ENCODE measurements at places on chromosomes 7 and 10.

DNA sequence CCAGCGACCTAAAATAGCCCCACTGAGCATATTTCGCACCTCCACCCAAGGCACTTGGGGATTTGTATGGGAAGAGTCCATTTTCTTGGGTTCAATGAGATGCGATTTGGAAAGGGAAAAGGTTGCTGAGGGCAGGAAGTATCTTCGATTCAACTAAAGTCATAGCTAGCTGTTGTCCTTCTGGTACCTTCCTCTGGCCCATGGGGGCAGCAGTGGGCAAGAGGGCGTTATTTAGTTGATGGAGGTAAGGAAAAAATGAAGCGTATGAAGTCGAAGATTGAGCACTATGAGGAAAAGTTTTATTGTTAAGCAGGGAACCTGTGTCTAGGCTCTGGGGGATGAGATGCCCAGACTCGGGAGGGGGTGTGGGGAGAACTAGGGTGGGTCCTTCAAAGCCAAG, 135.4 kb downstream of the EVX1 start:
- DNase-seq = no peak

GRCh38 chr7:28686418-28686800, 271.7 kb downstream of the TRIL start:
- DNase-seq = peak; percentile 77

GRCh38 chr10:109966961-109967738, 40.6 kb upstream of the ADD3 start:
- peak; percentile 64 for DNase-seq

DNA sequence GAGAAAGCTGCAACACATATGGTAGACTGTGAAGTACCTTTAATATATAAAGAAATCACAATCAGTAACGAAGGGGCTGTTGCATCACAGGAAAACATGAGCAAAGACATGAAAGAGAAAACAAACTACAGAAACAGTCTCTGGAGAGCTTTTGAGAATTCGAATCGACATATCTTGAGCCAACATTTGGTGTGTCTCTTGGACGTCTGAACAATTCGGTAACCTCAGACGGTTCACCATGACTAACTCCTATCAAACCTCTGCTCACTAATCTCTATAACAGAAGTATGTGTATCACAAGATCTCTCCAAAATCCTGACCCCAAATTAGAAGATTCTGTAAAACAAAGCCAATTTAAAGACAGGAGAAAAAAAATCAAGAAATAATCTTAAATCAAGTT, 262.0 kb upstream of the YAE1 start:
- peak; percentile 27 for DNase-seq

DNA sequence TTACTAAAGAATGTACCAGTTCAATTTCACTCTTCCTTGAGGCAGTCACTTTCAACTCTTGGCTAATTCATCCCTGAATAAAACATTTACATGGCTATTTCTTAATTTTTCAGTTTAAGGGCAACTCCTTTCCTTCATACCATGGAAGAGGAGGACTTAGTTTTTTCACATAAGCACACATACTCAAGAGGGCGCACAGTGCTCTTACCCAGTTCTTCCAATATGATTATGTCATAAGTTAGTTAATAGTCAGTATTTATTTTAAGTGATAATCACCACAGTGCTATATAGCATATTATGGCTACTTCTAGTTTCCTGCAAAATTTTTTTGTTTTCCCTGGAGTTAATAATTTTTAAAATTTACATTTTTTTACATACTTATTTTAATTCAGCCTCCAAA, 58.6 kb downstream of the SND1 start:
- no peak for DNase-seq

DNA sequence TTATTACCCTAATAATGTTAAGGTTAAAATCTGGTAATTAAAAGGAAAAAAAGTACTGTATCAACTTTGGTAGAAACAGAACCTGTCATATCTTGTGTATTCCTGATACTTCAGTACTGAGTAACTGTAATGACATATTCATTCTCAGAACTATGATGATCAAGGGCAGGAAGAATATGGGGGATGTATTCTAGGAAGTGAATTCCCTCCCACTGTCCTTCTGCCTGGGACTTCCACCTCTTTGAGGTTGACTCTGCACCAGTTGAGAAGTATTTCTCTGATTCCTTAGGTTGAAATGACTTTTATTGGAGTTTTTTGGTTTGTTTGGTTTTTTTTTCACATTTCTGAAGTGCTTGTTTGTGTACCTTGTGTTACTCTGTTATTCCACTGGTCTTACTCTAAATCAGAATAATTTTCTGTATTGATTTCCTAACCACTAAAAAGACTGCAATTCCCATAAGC, 36.9 kb downstream of the WASL start:
- no peak for DNase-seq

DNA sequence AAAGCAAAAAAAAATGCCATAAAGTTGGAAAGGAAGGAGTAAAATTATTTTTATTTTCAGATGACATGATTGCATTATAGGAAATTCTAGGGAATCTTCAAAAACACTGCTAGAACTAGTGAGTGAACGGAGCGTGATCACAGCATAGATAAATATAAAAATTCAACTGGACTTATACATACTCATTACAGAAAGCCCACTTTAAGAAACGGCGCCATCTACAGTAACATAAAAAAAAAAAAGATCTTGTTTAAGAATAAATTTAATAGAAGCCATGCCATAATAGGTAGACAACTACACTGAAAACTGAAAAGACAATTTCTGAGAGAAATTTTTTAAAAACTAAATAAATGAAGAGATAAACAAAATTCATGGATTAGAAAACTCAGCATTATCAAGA, 623.1 kb upstream of the MGMT start:
- peak; percentile 27 for DNase-seq

DNA sequence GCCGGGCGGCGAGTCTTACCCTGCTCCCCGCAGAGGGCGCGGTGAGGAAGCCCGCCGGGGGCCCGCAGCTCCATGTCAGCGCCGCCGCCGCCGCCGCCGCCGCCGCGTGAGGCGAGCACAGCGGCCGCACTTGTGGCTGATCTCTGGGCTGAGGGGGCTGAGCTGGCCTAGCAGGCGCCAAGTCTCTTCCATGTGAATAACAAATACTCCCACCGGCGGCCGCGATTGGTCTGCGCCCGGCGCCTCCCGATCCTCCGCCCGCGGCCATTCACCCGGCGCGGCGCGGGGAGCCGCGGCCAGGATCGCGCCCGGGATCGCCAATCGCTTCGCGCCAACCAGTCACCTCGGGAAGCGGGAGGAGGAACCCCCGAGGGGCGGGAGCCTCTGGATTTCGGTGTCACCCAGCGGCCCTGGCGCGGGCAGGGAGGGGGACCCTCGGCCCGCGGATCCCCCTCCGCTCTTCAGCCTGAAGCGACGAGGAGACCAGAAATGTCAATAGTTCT, at the start of gene GRM8:
GRM8 (minus strand) TSS at position 164 of the 503 bp plus-strand sequence.
- DNase-seq = peak; percentile 26

DNA sequence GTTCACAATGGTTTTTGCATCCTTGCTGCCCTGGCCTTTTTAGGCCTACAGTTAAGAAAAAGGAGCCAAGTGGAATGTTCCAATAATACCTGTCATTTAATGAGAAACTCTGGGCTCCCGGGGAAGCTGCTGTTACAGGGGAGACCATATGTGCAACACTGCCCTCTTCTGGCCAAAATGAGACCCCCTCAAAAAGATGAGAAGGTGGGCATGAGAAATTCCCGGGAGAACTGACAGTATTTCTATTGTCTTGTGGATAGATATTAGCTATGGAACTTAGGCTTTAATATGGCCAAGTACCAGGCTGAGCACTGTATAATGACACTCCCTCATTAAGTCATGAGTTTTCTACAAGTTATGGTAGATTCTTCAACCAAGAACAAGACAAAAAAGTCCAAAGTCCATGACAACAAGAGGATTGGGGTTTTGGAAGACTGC, 99.4 kb downstream of the CCDC3 start:
- DNase-seq = peak; percentile 66

GRCh38 chr10:119474606-119475005, 67.9 kb downstream of the RGS10 start:
- no peak for DNase-seq

- DNase-seq = peak; percentile 69
Observed at GRCh38 chr7:101717628-101718357, 88.7 kb upstream of the MYL10 start.

DNA sequence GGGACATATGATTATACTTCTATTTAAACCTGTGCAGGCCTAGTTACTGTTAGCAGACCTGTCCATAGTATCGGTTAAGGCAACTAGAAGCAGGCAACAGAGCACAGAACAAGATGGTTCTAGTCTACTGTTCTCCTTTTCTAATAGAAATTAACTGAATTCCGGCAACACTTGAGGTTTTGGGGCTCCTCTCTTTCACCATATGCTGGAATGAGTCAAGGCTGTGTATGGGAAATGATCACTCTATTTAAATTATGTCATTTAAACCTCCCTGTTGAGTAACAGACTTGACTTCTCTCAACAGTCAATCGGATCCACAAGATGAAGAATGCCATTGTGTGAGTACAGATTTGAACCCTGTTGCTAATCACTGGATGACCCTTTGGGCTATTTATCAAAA, 6.2 kb upstream of the OTUD1 start:
- no peak for DNase-seq

DNA sequence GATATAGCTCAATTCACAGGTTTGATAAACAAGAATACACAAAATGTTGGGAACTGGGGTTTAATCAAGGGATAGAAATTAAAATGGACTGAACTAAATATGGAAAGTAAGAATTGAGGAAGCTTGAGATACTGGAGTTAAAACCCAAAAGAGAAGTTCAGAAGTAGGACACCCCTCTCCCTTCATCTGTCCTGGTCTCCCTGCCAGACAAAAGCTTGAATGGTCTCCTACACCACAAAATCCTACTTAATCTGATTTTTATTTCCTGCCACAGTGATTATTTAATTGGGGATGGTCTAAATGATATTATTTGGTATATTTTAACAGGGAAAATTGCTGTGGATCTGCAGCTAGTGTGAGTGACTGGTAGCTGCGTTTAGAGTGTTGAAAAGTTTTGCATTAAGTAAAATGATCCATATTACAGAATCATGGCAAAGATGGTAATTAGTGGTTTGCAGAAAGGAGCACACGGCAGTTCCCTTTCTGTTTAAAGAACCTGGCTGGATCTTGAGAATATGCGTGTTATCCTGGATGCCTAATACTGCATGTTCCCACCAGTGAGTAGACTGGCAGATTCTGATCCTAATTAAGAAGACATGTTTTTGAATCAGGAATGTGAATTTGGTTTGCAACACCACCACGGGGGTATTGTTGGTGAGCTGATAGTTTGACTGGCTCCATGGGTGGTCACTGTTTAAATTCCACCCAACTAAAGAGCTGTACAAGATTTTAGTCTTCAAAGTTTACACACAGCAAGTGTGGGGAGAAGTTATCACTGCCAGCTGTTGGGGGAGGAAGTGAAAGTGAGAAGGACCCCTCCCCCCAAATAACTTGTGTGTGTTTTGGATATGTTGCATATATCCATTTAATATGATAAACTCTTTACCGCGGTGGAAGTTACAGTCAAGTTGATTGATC, 5.5 kb downstream of the RBM20 start:
- DNase-seq = peak; percentile 72

GRCh38 chr10:111446966-111447365, 370.1 kb downstream of the ADRA2A start:
- DNase-seq = no peak

- DNase-seq = no peak
Observed at GRCh38 chr7:54823776-54824175, 64.8 kb upstream of the SEC61G start.

DNA sequence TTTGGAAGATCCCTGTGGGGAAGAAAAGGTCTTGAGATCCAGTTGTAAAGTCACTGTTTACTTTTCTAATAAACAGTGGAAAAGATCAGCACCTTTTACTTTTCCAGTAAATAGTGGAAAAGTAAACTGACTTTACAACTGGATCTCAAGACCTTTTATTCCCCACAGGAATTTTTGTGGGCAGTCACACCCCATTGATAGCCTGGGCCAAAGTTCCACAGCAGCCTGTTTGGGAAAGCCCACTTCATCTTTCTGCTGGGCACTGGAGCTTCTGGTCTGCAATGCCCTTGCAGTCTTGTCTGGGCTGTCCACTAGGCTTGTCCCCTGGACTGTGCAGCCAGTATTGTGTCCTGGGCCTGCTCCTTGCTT, 50.2 kb downstream of the ADCY1 start:
- no peak for DNase-seq

DNA sequence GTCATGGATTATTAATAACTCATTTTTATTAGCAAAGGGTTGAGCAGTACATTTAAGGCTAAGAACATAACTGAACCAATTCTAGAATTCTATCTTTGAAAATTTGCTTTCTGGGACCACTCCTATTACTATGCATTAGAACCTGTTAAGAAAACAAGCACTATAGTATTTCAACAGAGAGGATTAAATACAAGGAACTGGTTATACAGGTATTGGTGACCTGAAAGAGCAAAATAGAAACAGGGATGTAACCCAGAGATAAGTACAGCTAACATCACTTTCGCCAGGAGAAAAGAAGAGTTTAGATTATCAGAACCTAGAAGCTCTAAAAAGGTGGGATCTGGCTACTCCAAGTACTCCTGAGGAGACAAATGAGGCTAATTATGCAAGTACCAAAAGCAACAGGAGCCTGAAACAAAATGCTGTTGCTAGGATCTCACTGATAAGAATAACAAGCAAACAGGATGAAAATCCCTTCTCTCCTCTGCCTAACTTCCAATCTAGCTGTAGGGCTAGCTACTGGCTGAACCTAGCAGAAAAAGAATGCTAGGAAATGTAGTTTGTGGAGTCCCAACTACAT, 32.1 kb upstream of the ELAPOR2 start:
- DNase-seq = no peak

DNA sequence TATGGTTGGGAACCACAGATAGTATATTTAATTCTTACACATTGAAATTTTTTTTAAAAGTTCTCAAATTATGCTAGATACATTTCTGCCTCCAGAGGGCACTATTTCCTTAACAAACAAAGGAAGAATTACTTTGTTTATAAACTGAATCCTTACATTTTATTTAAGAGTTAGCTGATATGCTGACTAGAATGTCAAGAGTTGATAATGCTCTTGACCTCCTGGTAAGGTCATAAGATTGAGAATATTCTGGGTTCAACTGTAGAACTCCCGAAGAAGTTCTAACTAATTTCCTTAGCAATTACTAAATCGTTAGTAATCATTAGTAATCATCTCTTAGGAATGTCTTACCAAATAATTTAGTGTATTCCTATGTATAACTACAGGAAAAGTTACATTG, 95.3 kb upstream of the CYP26C1 start:
- DNase-seq = peak; percentile 64

DNA sequence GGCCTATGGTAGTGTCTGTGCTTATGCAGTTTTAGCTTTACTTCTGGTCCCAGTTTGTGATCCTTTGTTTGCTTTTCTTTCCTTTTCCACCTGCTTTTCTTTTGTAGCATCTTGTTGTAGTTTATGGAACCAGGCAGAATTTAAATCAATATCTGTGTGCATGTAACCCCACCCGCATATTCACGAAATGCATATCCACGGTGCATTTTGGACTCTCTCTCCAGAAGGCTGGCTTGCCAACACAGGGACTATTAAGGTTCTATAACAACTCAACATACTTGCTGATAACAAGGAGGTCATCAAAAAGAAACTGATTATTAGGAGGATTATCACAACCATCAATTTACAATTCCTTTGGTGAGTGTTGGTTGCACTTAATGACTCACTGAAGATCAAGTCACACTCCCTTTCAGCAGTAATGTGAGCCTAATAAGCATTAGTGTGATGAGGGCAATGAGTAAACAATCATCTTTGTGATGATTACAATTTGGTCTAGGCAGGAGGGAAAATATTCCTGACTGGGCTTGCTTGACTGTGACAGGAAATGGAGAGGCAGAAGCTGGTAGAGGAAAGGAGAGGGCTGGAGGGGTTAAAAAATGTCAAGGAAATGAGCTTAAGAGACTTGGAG, 378.6 kb downstream of the REEP3 start:
- DNase-seq = no peak

- peak; percentile 64 for DNase-seq
Observed at GRCh38 chr10:127046975-127047877, 142.0 kb downstream of the DOCK1 start.

GRCh38 chr10:95475003-95475383, 86.2 kb downstream of the SORBS1 start:
- DNase-seq = no peak
